ENCODE measurements at places on chromosomes 4 and X.

DNA sequence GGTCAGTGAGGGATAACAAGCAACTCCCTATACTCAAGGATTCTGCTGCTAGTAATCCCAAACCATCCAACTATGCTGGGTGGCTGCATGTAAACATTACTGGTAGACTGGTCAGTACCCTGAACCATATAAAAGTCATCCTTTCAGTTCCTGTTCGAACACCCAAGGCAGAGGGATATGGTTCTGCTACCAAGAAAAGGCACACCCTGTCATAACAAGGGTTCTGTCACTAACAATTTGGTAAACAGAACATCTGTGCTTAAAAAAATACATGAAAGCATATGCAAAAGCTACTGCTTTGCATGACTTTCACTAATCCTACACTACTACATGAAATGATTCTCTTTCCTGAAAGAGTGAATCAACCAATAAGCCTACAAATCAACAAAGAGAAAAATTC lies 76.8 kb upstream of the MCF2 start:
- no peak for DNase-seq

DNA sequence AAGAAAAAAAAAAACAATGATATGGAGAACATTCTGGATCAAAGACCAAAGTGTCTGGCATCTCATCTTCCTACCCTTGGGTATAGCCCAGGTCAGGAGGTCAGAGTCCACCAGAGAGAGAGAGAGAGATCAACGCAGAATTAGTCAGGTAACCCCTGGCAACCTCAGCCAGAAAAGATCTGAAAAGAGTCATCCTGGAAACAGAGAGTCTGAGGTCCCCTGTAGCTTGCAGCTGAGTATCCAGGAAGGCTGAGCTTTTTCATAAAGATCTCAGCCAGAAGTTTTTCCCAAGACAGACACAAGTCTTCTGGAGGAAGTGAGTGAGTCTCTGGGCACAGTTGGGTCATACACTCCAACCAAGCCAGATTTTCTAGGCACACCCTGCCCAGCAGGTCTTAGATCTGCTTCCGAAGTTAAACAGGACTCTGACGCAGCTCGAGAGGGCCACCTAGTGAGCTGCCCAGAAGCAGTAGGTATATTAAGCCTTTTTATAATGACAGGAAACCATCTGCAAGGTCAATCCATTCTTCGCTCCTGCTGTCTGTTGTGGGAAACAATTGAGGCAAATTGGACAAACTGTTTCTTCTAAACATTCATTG lies 35.7 kb downstream of the ACE2 start:
- DNase-seq, result no peak

DNA sequence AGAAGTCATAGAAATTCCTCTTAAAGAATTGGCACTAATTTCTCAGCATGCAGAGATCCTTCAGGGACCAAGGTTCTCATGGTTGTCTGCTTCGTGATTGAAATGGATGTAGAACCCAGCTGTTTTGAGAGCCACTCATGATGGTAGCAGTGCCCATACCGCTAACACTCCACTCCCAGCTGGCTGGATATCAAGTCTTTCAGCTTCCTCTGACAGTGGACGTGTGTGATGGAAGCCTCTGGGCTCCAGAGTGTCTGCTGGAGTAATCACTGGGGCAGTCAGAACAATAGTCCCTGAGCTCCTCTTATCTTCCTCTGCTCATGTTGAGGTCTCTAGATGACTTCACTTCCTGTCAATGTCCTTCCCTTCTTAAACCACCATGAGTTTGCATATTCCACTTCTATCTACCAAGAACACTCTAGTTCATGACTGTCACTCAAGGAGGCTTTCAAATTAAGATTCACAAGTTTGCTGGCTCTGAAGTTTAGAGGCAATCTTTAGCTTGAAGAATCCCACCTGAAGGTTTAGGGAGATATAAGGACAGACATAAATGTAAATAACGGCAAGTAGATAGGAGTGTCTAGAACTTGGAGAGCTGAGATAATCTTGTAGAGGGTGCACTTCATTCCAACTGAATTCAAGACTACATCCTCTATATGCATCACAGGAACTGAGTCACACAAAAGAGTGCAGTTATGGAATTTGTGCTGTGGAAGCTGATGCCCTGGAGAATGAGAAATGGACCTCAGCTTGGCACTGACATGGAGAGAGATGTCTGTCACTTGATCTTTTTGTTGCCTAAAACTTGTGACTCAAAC lies 64.5 kb upstream of the WDR1 start:
- DNase-seq, result no peak

DNA sequence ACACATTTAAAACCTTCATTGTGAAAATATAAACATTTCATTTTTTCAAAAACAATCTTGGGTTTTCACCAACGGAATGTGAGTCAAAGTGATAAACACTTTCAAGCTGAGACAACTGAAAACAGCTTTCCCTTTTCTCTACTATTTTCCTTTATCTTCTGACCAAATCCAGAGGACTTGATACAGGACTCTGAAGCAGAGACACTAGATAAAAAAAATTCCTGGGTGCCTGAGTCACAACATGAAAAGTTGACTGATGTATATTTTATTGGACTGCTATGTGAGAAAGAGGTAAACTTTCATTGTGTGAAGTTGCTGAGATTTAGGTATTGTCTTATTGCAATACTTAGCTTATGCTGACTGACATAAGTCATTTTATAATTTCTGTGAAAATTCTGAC lies 411.2 kb downstream of the SPOCK3 start:
- no peak for DNase-seq

- DNase-seq, result no peak
Measured at GRCh38 chrX:54473993-54474859, 21.8 kb downstream of the FGD1 start.

All from stimulated activated CD8-positive, alpha-beta memory T cell treated with anti-CD3 and anti-CD28 coated beads, Interleukin-7, amount 100 ng/mL, for 1 hour (primary cell).